Fibroblast of skin of scalp (primary cell): ENCODE measurements at places on chromosomes 4 and X.

DNA sequence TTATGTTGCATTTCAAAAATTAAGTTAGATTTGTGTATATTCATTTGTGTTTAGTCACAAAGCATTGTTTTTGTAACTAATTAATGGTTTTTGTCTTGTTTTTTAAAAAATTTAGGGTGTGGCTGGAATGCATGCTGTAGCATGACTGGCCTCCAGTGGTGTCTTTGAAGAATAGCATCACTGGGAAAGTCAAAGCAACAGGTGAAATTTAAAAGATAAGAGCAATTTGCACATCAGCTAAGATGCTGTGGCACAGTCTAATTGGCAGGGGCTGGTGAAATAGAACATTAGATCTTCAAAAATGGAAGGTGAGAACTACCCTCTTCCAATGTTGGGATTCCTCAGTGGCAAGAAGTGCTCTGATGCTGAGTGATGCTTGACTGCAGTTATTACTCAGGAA lies 45.3 kb downstream of the ANK2 start:
- DNase-seq, result peak; percentile 15

GRCh38 chrX:153958605-153959004 lies 13.0 kb downstream of the HCFC1 start:
- DNase-seq, result no peak

GRCh38 chr4:42750091-42750490 lies 93.2 kb upstream of the ATP8A1 start:
- no peak for DNase-seq

GRCh38 chr4:124947622-124948265 lies 235.2 kb upstream of the ANKRD50 start:
- DNase-seq, result no peak

DNA sequence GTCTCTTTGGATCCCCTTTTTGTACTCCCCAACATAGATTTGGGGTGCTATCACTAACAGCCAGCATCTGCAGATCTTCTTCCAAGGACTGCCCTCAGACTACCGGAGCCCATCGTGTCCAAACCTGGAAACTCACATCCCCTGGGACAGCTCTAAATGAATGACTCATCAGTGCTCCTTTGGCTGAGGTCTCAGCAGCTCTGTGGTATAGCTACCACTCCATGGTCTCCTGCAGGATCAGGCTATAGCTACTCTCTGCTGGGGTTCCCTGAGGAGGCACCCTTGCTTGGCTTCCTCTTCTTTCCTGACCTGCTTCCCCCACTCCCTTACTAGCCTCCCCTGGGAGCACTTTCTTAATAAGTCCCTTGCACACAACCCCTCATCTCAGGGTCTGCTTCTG lies 97.5 kb upstream of the PRPS2 start:
- DNase-seq, result no peak

DNA sequence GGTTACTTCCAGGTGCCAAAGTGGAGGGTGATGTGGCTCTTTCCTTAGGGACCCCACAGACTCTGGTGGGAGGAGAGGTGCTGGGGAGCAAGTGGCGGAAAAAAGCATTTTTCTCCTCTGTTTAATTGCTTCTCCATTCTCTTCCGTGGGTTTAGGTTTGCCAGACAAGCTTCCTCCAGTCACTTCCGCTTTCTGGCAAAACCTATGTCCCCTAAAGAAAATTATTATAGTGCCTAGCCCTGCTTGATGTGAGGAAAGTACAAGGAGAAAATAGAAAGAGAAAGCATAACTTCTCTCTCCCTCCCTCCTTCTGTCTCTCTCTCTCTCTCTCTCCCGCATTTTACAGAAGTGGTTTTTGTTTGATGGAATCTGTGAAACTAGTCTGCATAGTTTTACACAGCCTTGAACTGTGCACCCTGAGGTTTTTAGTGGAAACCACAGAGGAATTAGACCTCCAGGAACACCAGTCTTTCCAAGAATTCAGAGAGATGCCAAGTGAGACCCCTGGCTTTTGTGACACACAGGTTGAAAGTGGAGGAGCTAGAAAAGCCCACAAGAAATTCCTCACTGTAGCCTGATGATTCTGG lies 231.1 kb upstream of the ANXA3 start:
- peak; percentile 72 for DNase-seq

DNA sequence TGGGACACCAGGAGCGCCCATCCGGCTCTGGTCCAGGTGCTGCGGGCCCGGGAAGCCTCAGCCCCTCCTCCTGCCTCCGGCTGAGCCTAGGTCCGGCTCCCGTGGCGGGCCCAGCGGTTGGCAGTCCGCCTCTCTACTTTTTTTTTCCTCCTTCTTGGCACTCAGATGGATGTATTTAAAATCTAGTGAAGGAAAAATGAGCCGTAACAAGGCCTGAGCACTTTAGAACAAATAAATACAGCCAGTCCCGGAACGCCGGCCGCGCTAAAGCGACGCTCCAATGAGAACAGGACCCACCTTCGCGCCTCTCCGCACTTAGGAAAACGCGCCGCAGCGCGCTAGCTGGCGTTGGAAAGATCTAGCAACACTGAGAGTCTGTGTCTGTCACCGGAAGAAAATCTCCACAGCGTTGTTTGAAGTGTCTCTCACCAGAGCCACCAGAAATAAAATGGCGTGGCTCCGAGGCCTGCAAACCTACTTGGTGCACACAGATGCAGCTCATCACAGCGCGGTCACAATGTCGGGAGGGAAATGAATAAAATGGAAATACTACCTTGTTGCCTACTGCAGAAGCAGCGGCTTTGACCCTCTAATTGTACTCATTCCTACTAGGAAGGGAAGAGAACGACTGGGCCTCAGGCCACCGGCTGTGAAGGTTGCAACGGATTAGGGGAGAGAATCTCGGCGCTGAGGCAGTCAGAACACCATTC lies 4.7 kb downstream of the NEUROG2 start:
- DNase-seq, result no peak

DNA sequence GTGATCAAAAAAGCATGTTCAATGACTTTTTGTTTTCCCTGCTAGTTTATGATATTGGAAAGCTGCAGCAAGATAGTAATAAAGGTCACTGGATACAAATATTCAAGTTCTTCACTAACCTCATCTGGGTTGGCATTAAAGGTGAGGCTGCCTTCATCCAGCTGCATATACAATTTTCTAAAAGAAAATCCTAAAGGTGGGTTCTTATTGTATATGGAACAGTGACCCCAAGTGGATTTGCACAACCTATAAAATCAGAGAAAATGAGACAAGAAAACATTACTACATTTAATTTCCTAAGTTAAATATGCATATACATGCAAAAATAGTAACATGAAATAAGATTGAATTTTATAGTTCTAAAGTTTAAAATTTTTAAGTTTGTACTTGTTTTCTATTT lies 23.9 kb downstream of the FBXO8 start:
- no peak for DNase-seq

DNA sequence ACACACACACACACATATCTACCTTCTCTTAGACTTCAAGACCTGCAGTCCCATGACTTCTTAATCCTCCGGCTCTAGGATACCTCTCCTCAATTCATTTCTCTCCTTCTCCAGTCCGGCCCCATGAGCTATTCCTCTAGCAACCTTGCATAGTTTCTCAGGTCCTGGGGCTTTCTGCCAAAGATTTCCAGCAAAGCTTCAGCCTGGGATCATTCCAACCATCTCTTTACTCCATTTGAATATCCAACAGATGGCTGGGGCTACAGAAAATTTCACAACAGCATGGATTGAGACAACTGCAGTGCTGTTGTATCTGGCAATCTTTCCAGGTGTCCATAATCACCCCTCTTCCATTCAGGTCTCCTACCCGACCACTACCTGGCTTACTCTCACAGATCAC lies 184.1 kb downstream of the DCHS2 start:
- DNase-seq, result no peak

- DNase-seq, result peak; percentile 79
Measured at GRCh38 chr4:80265571-80266252, 752 bp upstream of the FGF5 start.

- no peak for DNase-seq
Measured at GRCh38 chr4:130092187-130093015, 996.4 kb downstream of the C4orf33 start.

DNA sequence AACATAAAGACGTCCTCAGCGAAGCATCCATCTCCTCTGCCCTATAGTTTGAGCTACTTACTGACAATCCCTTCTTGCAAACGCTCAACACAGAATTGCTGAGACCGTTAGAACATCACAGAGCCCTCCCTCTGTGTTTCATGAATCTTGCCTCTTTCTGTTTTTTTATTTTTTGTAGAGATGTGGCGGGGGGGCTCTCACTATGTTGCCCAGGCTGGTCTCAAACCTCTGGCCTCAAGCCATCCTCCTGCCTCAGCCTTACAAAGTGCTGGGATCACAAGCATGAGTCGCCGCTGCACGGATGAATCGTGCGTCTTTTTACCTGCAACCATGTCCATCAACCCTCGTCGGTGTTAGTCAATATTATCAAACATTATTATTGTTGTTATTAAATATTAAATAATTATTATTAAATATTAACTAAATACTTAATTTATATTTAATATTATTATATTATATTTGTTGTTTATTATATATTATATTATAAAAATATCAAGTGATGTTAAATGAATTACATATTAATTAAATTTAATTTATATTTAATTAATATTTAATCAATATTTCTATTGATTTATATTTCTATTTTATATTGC lies 200.7 kb downstream of the CRLF2 start:
- DNase-seq, result no peak

DNA sequence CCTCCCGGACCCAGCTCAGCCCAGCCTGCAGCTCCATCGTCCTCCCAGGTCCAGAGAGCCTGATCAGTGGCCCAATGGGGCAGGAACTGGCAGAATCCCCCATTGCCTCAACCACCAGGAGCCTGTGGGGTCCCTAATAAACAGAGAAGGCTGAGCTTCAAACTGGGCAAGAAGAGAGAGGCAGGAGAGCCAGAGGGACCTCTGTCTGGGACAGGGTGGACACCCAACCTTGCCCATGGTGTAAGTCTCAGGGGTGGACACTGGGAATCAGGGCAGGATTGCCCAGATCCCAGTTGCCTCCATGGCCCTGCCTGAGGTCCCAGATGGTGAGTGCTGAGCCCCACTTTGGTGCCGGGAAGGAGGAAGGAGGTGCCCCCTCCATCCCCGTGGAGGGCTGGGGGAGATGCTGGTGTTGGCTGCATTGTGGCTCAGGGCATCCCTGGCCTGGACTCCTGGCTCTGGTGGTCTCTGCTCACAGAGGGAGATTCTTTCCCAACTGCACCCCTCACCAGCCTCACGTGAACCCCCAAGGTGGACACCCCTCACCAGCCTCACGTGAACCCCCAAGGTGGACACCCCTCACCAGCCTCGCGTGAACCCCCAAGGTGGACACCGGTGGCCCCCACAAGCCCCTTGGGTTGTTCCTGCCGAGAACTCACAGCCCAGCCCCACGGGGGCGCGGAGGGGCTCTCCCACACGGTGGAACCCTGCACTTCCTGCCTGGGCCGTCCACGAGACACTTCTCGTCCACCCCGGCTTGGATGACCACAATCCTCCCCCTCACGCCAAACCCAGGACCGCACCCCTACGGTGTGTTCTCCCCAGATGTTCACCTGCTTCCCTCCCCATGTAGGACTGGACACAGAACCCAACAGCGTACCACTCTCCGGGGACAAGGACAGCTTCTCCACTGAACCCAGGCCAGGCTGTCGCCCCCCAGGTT lies 5.4 kb downstream of the CPLX1 start:
- DNase-seq, result no peak

DNA sequence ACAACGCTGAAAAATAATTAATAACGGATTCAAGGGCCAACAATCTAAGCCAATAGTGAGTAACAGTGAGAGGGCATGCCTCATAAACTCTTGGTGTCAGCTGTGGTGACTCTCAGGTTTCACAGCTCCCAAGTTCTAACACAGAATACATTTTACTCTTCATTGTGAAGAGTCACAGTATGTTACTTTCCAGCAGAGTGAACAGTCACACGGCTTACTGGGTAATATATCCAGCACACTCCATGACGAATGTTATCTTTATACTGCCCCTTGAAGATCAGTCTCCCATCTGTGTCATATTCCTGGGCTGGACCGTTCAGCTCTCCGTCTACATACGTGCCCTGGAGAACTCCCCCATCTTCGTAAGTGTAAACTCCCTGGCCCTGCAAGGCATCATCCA lies 23.1 kb downstream of the SETD7 start:
- DNase-seq, result no peak

GRCh38 chrX:47420265-47420664 lies 49.9 kb downstream of the ZNF157 start:
- peak; percentile 1 for DNase-seq

GRCh38 chr4:79652738-79653137 lies 244.7 kb upstream of the GK2 start:
- no peak for DNase-seq

DNA sequence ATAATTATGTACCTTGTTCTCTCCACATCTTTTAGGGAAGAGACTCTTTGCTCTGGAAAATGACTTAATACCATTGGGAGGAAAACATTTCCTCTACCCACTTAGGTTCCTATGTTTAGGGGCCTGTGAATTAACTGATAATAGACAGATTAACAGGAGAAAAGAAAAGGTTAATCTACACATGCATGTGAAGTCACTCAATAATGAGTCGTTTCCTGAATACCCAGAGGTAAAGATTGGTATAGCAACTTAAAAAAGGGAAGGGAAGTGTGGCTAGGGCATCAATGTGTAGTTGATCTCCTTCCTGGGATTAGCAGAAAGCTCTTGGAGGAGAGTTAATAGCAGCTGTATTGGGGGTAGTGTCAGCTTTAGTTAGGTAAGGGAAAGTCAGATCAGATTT lies 419.5 kb upstream of the ATOH1 start:
- no peak for DNase-seq

DNA sequence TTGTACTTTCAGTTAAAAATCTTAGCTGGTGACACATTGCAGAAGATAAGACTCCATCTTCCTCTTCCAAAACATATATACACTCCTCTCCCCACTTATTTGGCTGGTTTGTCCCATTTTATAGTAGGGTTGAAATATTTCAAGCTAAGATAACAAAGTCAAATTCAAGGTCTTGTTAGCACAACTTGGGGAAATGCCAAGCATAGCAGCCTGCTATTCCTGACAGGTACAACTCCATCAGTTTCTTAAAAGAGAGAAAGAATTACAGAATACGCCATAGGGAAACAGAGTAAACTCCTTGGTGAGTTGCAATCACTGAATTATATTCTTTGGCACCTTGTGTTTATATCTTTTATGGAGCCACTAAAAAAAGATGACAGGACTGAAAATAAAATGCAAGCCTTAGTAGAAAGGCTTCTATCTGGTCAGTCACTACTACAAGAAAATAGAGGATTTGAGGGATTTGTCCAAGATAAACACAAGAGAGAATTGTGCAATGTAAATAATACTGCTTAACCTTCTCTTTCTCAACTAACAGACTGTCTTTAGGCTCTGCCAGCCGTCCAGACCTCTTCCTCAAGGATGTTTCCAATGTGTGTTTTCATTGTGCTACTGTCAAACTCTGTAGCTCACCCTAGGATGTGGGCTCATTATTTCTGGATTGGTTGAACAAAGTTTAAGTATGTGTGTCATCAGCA lies 170.3 kb downstream of the VEGFC start:
- peak; percentile 34 for DNase-seq

DNA sequence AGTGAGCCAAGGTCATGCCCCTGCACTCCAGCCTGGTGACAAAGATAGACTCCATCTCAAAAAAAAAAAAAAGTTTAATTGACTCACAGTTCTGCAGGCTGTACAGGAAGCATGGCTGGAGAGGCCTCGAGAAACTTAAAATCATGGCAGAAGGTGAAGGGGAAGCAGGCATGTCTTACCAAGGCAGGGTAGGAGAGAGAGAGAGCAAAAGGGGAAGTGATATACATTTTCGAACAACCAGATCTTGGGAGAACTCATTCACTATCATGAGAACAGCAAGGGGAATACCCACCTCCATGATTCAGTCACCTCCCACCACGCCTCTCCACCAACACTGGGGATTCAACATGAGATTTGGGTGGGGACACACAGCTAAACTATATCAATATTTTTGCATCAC lies 315.2 kb upstream of the HTR2C start:
- DNase-seq, result no peak
